ENCODE measurements at places on chromosomes 4 and X. TPM values are rescaled to one million over a fixed set of nuclear protein-coding genes. Genes with fewer than 3 reads are reported as not detected.

GRCh38 chr4:5747738-5748375, 36.9 kb downstream of the EVC start:
- H3K27ac ChIP-seq: no peak overlapping the region
- H3K27me3 ChIP-seq: peaks cover 6% of the 10 kb centered on the region
- no peaks in the 10 kb centered on the region for H3K36me3 ChIP-seq
- H3K4me1 ChIP-seq: no peaks in the 10 kb centered on the region

DNA sequence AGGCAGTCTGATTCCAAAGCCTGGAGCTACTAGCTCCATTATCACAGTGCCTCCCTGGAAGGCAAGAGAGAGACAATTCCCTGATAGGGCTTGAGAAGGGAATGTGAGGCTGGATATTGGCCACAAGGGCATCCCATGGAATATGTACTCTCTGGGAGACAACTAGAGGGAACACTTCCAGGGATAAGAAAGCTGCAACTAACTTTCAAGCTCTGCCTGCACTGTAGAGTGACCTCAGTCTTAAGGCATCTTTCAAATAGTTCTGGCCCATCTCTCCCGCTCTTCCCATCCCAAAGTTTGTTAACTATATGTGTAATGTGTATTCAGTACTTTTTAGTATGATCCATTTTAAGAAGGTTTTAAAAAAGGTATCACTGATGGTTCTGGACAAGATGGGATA, 13.1 kb upstream of the RNF212 start:
- no peak overlapping the region for H3K27ac ChIP-seq
- peaks cover 7% of the 10 kb centered on the region for H3K27me3 ChIP-seq

Gene MID1
- total RNA-seq: 0.70 TPM

Gene REPS2
- not detected for total RNA-seq

Gene CLGN
- 0.22 TPM for total RNA-seq
